ENCODE measurements at places on chromosomes 2 and 18.

GRCh38 chr2:235050980-235051351 is 99.1 kb downstream of the SH3BP4 start:
- no peak for DNase-seq

DNA sequence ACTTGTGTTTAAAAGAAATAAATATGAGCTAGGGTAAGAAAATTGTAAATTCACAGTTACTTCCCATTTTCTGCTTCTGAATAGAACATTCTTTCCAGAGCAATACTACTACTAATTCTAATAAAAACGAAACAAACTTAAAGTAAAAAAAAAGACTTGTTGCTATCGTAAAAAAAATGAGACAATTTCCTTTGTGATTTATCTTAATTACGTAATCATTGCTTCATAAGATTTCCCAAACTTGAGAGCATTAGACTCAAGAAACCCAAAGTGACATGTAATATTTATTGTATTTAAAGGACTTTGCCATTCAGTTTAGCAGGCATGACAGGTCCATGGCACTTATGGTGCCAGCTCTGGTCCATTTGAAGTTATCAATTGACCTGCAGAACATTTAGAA is 153.8 kb downstream of the AQP4 start:
- DNase-seq: no peak

GRCh38 chr2:121830809-121831208 is 75.4 kb downstream of the TSN start:
- DNase-seq: no peak

- no peak for DNase-seq
Measured at GRCh38 chr2:29766191-29766590, 155.2 kb downstream of the ALK start.

DNA sequence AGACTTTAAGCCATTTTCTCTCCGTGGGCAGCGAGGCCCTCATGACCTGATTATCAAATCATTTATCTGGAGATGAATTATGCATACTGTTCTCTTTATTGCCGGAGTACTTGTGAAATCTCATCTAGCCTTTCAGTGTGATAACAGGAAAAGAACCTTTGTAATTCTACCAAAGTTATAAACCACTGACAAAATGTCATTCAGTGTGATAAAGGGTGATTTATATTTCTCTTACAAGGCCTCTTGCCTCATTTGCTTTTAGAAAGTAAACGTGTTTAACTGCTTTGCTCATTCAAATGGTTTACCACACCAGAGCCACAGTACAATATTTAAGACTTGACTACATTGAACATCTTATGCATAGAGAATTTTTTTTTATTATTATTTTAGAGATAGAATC is 13.8 kb downstream of the MTCL1 start:
- DNase-seq: no peak

DNA sequence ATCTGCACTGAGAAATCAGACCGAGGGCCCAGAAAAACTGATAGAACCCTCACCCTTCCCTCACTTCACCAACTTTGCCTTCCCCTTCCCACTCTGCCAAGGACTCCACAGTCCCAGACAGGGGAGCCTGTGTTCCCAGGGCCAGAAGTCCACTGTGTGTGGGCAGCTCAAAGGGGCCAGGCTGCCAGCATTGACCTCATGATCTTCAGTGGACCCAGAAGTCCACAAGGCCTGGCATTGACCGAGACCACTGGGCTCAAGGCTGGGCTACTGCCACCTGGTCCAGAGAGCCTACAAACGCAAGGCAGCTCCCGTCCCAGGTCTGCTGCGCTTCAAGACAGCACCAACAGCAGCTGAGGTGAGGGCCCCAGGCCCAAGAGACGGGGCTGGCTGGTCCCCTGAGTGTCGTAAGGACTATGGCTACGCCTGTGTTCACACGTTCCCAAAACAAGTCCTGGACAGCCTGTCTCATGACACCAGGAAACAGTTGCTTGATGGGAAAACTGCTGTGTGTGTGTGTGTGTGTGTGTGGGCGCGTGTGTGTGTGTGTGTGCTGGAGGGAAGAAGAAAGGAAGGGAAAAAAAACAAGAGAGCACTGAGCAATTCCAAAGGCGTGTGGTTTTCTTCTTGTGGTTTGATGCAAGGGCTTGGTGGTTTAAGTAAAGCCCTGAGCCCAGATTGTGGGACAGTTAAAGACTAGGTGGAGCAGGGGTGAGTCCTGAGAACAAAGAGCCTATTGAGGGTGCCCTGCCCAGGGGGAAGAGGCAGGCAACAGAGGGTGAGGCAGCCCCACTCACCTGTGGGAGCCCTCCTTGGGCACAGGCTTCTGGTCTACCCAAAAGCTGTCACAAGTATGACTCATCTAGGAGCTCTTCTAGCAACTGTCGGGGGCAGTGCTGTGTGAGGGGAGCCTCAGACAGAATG is 46.6 kb upstream of the ZBTB7C start:
- DNase-seq: peak; percentile 71

- no peak for DNase-seq
Measured at GRCh38 chr18:59929621-59930295, 30.0 kb downstream of the PMAIP1 start.

- no peak for DNase-seq
Measured at GRCh38 chr2:134132490-134132857, 121.4 kb upstream of the MGAT5 start.

DNA sequence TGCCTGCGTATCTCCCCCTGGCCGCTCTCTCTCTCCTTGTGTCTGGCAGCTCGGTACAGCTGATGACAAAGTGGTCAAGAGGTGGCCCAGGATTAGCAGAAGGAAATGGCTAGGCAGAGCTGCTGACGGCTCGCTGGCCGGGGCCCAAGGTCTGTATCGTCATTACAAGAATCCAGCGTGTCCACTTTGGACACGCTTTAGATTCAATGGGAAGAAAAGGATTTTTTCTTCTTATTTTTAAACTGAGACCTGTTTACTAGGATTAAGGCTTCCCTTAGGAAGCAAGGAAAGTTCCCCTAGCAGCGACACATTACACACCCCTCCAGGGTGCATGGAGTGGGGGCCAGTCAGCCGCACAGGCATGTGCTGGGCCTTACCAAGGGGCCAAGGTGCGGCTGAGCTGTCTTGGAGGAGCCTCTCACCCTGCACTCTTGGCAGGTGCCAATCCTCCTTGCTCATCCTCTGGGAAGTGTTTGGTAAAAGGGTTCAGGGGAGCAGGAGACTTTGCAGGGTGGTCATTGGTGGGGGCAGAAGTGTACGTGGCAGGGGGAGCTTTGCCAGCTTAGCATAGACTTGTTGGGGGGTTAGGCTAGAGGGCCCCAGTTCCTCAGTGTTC is 76.8 kb downstream of the POLR1A start:
- no peak for DNase-seq

GRCh38 chr2:128444816-128445522 is 126.3 kb upstream of the HS6ST1 start:
- DNase-seq: no peak

GRCh38 chr2:232363784-232364615 is 14.6 kb upstream of the ALPP start:
- no peak for DNase-seq

GRCh38 chr2:63053889-63054602 is 3.4 kb downstream of the OTX1 start:
- no peak for DNase-seq

DNA sequence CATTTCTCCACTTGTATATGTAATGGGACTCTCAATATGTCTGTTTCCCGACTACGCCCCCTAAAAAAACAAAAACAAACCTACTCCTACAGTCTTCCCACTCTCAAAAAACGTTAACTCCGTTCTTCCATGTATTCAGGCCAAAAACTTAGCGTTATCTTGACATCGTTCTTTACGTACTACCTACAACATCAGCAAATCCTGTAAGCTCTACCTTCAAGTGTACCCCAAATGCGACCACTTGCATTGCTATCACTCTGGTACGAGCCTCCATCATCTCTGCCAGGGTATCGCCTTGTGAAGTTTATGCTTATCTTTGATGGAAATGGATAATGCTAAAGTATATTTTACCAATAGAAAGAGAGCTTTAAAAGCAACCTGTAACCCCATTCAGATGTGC is 479 bp downstream of the GPATCH11 start:
- DNase-seq: no peak

GRCh38 chr2:157471078-157471477 is 27.2 kb upstream of the CYTIP start:
- no peak for DNase-seq

- DNase-seq: no peak
Measured at GRCh38 chr2:203412546-203413331, 84.5 kb downstream of the ABI2 start.

GRCh38 chr18:596288-596881 is 403 bp upstream of the CLUL1 start:
- DNase-seq: no peak

- DNase-seq: no peak
Measured at GRCh38 chr18:56207989-56208388, 430.4 kb downstream of the TXNL1 start.

GRCh38 chr18:8839281-8839680 is 133.9 kb downstream of the MTCL1 start:
- no peak for DNase-seq

- no peak for DNase-seq
Measured at GRCh38 chr2:50097148-50097547, 934.8 kb downstream of the NRXN1 start.

- DNase-seq: no peak
Measured at GRCh38 chr2:164514491-164514890, 106.8 kb downstream of the GRB14 start.

- no peak for DNase-seq
Measured at GRCh38 chr18:63284827-63285733, 34.5 kb downstream of the BCL2 start.

DNA sequence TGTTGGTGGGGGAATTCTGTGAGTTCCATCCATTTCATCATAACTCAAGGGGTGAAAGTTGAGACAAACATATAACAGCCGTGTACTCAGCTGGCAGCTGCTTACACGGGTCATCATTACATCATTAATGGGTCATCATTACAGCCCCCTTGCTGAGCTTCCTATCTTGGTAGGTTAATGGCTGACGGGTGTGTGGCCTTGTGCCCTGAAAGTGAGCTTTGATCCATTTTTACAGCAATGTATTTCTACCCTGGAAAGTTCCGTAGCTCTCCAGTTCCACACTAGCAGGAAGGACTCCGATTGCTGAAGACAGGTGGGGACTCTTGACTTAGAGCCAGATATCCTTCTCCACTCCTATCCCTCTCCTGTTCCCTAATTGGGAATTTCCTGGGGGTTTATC is 105.2 kb upstream of the DLX2 start:
- DNase-seq: no peak

DNA sequence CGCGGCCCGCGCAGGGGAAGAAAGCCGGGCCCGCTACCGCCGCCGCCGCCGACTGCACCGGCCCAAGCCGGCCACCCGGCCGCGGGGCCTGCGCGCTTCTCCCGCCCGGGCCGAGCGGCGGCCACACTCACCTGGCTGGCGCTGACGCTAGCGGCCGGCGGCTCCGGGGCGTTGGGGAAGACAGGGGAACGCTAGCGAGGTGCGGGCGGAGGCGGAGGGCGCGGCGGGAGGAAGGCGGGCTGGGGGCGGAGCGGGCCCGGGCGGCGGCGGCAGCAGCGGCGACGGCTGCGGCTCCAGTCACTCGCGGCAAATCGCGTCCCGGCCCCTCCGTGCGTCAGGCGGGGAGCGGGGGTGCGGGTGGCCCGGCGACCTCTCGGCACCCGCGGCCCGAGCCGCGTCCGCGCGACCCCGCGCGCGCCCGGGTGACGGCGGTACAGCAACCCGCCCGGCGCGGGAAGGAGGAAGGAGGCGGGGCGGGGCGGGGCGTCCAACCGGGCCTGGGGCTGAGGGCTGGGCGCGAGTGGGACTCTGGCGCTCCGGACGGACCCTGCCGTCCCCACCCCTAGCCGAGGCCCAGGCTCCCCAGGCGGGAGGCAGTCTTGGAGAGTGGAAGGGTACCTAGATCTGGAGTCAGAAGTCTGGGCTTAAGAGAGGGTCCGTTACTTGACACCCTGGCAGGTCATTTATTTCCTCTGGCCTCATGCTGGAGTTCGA is at the start of gene SESTD1:
TSS of gene SESTD1 (minus strand) at position 465 of the 714 bp plus-strand sequence. CDS start 72,991 bp downstream, outside the sequence.
- peak; percentile 35 for DNase-seq

DNA sequence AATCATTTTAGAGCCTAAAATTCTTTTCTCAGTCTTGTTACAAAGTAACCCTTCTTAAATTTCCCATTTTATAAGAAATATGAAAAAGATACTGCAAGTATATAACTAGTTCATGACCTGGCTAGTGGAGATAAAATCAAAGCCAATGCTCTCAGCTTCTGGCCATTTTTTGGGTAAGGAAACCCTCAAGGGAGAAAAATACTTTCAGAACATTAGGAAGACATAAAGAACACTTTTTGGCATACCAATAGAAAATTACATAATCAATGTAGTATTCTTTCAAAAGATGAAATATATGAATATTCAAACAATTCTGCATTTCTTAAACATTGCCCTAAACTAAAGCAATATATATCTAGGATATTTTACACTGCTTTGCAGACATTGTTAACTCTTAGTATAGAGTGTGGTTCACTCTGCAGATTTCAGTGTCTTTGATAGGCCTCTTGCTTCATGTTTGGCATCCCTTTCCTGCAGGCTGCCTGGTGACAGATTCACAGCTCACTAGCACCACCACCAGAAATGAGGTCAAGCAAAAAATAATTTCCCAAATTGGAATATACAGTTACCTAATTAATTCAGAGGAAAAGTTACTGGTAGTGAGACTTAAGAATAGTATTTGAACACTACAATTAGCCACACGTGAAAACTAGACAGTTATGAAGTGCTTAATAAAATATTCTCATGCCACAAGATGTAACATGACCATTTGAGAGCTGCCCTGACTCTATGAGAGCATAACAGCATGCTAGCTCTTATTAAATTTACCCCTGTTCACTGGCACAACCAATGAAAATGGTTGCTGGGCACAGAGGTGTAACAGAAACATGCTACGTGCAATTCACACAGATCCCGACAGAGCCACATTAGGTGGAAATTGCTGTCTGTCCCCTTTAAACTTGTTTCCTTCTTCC is 36.0 kb downstream of the PAIP2B start:
- no peak for DNase-seq

DNA sequence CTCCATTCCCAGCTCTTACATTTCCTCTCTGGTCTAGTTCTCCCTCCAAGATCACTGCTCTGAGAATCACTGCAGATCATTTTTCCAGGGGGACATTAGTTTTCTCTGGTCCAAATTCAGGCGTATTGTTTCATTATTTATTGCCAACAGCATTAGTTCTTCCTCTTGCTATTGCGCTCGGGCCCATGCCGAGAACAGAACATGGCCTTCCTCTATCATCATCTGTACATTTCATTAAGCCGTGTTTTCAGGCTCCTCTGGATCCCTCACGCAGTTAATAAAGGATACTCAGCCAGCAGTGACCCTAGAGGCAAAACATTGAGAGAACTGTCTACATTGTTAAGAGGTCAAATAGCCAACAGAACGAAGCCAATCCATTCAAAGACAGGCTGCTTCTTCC is 63.9 kb downstream of the CCBE1 start:
- DNase-seq: no peak

- no peak for DNase-seq
Measured at GRCh38 chr2:222892321-222892720, 31.5 kb downstream of the ACSL3 start.

DNA sequence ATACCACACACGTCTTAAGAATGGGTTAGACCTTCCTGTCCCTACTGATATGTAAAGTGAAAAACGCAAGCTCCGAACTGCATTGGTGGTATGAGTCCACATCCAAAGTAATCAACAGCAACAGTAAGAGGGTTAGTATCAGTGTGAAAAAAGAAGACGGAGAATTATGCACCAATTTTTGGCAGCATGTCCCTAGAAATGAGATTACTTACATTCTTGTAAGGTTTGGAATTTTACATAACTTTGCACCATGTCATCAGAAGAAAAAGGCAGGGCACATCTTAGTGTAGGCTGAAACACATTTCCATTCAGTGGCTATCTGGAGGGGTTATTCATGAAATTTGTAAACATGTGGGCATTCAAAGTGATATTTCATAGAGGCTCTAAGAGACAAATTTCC is 88.2 kb downstream of the LONRF2 start:
- no peak for DNase-seq

GRCh38 chr2:196809260-196809659 is at the start of gene C2orf66:
TSS of gene C2orf66 (minus strand) at chr2:196809355. CDS start at chr2:196809336, 19 bp downstream.
- no peak for DNase-seq
